ENCODE measurements at places on chromosomes 2 and 18.

GRCh38 chr2:43491065-43491639 is 104.7 kb downstream of the THADA start:
- no peak for DNase-seq

GRCh38 chr2:144681389-144681788 is 161.5 kb upstream of the ZEB2 start:
- no peak for DNase-seq

DNA sequence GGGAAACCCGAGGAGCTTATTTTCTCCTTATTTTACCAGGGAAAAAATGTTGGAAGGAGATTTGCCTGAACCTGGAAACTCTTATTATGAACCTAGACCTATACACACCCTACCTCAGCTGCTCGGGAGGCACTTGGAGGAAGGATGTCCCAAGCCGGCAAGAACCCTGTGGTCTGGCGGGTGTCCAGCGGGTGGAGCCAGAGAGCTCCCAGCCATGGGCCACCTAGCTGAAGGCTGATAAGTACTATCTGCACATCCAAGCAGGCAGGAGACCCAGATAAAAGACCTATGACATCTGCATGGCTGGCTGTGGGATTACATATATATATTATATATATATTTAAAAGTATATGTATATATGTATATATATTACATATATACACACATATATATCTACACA is 1.1 kb upstream of the SLC14A1 start:
- DNase-seq = peak; percentile 30

- DNase-seq = no peak
Measured at GRCh38 chr2:95158891-95159619, 593 bp downstream of the ZNF514 start.

GRCh38 chr2:141929331-141930252 is 201.2 kb downstream of the LRP1B start:
- DNase-seq = no peak

GRCh38 chr2:176873403-176873802 is 339.2 kb upstream of the HNRNPA3 start:
- no peak for DNase-seq

GRCh38 chr18:76619261-76619620 is 124.2 kb upstream of the ZNF516 start:
- no peak for DNase-seq

- no peak for DNase-seq
Measured at GRCh38 chr2:209380293-209380692, 43.6 kb upstream of the MAP2 start.

- no peak for DNase-seq
Measured at GRCh38 chr2:198236338-198236737, 431.9 kb downstream of the PLCL1 start.

DNA sequence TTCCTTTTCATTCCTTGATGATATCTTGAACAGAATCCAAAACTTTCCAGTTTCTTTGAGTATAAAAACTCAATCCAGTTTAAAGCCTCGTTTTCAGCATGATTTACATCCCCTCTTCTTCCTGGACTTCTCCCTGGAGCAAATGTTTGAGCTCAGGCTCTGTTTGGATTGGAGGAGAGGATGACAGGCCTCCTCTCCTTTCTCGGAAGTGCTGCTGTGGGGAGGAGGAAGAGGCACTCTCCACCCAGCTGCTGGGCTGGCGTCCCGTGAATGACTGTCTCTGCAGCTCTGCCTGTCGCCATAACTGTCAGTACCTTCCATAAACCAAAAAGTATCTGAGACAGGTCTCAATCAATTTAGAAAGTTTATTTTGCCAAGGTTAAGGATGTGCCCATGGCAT is 238.2 kb upstream of the AGAP1 start:
- no peak for DNase-seq

DNA sequence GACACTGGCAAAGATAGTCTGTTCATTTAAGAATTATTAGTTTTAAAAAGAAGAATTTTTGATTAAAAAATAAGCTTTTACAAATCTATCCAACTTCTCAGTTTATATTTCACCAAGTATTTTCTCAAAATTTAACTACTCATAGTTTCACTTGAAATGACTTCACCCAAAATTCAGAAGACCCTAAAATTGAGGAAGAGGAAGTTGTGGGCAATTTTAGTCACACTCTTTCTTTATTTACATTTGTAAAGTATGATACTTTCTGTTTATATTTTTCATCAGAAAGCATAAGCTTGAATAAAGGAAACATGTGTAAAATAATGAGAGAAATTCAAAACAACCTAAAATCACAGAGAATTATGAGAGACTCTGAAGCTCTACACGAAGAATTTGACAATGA is 278.8 kb upstream of the MEIS1 start:
- no peak for DNase-seq

DNA sequence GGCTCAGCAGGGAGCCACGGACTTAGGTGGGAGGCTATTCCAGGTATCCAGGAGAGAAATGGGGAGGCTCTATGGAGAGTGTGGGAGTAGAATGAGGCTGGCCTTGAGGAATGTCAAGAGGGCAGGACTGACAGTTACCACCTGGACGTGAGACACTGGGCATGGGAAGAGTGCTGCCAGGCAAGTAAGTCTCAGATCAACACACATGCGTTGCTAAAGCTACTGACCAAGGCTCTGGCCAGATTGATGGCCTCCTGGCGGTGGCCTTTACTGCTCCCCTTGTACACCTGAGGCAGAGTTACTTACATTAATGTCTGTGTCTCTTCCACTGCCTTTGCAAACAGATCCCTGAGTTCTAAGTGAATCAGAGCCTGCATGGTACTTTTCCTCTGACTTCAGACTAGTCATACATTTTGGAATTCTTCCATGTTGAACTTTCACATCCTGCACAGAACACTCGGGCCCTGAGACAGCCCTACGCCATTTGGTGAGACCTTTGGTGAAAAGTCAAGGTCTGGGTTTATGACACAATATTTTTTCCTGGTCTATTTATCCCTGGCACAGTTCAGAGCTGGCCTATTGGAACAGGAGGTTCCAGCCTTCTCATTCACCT is 398.8 kb upstream of the TRIB2 start:
- DNase-seq = no peak

DNA sequence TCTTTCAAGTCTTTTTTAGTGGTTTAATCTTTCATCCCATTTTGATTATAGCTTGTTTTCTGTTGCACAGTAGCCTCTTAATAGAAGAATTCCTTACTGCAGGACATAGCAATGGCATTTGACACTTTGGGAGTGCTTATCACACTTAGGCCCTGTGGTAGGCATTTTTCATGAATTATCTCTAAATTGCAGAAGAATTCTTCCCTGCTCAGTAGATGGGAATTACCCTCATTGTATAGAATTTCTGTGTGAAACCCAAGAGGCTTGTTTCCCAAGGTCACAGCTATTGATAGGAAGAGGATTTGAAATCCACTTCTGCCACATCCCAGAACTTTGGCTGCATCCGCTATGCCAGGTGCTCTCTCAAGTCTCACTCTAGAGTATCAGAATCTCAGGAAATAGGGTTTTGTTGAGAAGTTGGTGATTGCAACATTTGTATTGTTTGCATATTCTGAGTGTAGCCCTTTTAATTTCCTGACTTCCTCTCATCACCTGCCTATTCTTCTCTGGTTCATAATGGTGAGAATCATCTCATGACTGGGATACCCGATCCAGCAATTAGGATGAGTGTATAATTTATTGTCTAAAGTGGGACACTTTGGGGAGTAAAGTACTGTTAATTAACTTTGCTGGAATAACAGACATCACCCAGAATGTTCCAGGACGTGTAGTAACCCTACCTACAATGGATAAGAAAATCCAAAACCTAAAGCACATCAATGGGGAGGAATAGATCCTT is 255.2 kb upstream of the RASGRP3 start:
- no peak for DNase-seq

DNA sequence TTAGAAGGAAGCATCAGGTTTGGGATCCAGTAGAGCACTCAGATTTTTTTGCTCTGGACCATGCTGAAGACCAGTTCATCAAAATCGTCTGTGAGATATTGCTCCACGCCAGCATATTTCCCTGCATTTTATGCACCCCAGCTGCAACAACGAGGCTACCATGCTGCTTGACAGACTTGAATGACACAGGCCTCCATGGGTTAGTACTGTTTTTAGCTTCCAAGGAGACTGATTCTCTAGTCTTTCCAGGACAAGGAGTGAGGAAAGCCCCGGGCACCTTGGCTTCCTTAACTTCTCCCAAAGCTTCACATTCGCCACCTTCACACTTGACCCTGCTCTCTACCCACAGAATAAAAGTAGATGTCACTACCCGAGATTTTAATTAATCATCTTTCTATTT is 17.5 kb downstream of the BOD1L2 start:
- no peak for DNase-seq

- DNase-seq = no peak
Measured at GRCh38 chr2:52622266-52622665, 1145.3 kb upstream of the CHAC2 start.

- no peak for DNase-seq
Measured at GRCh38 chr2:192535956-192536921, 341.5 kb upstream of the TMEFF2 start.

- no peak for DNase-seq
Measured at GRCh38 chr2:44770221-44771195, 171.0 kb upstream of the SIX3 start.

GRCh38 chr2:17476830-17477229 is 41.4 kb downstream of the RAD51AP2 start:
- no peak for DNase-seq

GRCh38 chr18:79818631-79819030 is 20.9 kb downstream of the KCNG2 start:
- DNase-seq = no peak

DNA sequence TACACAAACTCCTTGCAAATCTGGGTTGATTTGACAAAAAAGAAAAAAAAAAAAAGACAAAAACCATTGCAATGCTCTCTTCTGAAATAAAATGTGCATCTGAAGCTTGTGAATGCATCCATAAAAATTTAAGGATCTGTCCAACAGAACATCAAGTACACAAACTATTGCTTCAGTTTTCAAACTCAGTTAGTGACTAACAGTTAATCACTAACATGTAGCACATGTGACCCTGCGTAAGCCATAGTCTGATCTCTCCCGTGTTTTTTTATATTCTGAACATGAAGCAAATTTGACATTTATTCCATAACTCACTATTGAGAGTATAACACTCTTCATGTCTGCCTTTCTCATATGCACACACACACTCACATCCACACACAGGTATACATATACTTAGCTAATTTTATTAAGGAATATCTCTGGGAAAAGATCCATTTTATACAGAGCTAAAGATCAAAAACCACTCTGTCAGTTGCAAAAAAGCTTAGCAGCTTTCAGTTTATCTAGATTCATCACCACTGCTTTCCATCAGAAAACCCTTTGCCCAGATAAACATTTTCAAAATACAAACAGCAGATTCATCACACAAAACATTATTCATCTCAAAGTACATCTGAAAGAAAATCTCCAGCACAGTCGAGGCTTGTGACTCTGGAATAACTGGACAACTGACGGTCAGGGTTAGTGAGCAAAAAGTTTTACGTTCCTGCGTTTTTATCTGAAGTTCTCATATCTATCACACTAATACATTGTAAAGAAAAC is 1000.4 kb upstream of the ACVR2A start:
- DNase-seq = no peak

GRCh38 chr18:57210716-57211411 is 64.0 kb downstream of the BOD1L2 start:
- no peak for DNase-seq

DNA sequence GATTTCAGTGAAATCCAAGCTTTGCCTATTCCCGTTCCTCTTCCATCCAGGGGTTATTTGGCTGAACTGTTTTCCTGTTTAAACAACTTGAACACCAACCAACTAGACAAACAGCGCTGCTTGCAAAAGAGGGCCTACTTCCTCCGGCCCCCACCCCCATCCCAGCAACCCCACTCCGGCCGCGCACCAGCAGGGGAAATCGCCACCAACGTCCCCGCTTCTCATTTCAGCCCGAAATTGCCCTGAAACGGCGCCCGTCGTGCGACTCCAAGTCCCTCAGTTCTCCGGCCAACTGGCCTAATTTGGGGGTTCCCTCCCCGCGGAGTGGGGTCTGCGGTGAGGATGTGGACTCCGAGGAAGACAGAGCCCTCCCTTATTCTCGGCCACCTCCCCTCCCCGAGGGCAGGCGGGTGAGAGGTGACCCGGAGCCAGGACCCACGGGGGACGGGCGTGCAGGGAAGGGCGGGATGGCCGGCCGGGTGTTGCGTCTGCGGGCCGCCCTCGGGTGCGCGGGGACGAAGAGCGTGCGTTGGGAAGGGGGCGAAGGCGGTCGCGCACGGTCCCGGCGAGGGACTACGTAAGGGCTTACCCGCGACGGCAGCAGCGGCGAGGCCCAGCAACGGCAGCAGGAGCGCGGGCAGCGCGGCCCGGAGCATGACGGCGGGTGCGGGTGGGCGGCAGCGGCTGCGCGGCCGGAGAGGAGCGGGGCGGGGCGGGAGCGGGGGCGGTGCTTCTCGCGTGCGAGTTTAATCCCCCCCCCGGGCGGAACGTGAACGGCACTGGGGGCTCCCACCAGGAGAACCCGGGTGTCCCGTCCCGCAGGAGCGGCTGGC is at the start of gene CD302:
Gene CD302, minus strand, starts transcription at position 666 of the 833 bp plus-strand sequence. Its CDS starts 10 bp downstream, at position 656.
- peak; percentile 4 for DNase-seq

DNA sequence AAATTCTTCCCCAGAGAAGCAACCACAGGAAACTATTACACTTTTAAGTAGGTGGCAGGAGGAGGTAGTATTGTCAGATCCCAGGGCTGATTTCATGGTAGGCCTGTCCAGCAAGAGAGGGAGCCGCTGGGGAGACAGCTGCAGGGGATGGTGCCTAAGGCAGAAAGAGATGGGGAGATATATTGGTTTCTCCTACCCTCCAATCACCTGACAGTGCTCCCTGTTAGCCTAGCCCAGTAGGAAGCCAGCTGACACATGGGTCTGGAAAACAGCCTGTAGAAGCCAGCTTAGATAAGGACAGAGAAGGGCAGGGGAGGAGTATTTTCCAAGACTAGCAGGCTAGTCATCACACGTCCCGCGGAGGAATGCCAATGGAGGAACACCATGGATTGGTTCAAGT is 8.2 kb upstream of the SPOPL start:
- DNase-seq = no peak

- no peak for DNase-seq
Measured at GRCh38 chr2:241108271-241109209, 6.5 kb upstream of the MTERF4 start.

DNA sequence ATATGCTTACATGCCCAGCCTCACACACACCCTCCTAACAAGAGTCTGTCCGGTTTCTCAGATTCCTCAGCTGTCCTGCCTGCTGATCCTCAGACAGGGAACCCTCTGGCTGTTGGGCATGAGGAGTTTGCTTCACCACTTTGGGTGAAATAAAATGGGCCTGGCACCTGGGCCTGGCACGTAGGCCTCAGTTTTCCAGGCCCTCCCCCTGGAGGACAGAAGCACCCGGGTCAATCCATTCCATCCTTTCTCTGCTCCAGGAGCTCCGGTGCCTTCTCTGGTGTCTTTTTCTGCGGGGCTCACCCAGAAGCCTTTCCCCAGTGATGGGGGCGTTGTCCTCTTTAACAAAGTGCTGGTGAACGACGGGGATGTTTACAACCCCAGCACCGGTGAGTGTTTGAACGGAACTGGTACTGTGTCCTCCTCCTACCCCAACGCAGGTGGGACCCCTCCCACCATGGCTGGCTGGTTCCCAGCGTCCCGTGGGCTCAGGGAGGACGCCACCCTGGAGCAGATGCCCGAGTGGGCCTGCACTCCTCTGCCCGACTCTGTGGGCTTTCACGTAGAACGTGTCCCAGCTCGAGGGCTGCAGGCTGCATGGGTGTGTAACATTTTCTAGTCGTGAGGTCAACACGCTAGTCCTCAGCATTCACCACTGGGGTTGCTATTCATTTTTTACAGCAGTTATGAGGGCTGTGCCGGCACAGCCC is 62.8 kb downstream of the EMILIN2 start:
- no peak for DNase-seq

- DNase-seq = no peak
Measured at GRCh38 chr18:44911773-44912172, 231.1 kb downstream of the SETBP1 start.

GRCh38 chr2:192407692-192408091 is 213.0 kb upstream of the TMEFF2 start:
- DNase-seq = no peak
